Stimulated activated CD8-positive, alpha-beta memory T cell treated with anti-CD3 and anti-CD28 coated beads, Interleukin-15, amount 100 ng/mL, for 4 hours (primary cell): ENCODE measurements at places on chromosomes 7 and 10.
A peak's percentile ranks its signal among the peaks of the same experiment; 100 is the strongest.

GRCh38 chr7:87448388-87448787 lies 27.1 kb downstream of the ABCB4 start:
- no peak for DNase-seq

GRCh38 chr10:100981178-100981772 lies 6.0 kb downstream of the MRPL43 start:
- DNase-seq: no peak

- DNase-seq: no peak
Observed at GRCh38 chr10:1573334-1573969, 163.9 kb downstream of the ADARB2 start.

GRCh38 chr7:98215561-98216495 lies 4.6 kb downstream of the BHLHA15 start:
- DNase-seq: no peak

- DNase-seq: peak; percentile 15
Observed at GRCh38 chr10:87850742-87851205, 12.6 kb downstream of the KLLN start.

DNA sequence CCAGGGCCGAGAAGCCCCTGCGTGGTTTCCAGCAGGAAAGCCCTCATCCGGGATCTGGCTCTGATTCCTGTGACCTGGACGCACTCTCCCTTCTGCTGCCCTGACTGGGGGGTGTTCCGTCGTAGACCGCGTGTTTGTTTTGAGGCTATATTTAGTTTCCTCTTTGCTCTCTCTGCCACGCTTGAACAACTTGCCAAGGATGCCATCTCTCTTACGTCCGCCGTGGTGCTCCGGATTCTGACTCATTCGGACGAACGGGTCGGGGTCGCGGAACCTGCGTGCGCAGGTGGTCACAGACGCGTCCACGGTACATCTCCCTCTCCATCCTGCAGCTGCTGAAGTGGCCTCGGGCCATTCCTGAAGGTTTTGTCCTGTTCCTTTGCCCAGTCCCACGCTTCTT lies 10.4 kb upstream of the SORCS3 start:
- DNase-seq: no peak

GRCh38 chr10:111475720-111476119 lies 398.9 kb downstream of the ADRA2A start:
- no peak for DNase-seq

GRCh38 chr10:13503745-13504463 lies 24.9 kb downstream of the BEND7 start:
- DNase-seq: no peak

DNA sequence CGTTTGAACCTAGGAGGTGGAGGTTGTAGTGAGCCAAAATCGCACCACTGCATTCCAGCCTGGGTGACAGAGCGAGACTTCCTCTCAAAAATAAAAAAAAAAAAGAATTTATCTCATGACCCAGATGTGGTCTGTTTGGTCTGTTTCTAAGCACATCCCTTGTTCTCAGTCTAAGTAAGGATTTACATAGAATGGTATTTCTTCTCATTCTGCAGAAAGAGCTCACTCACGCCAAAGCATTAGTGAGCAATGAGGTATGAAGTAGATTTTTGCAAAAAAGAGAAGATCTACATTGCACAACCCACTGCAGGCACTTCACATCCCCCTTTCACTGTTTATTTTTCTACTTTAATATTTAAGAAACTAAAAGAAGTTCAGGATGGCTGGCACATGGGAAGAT lies 76.5 kb upstream of the FGL2 start:
- DNase-seq: no peak

DNA sequence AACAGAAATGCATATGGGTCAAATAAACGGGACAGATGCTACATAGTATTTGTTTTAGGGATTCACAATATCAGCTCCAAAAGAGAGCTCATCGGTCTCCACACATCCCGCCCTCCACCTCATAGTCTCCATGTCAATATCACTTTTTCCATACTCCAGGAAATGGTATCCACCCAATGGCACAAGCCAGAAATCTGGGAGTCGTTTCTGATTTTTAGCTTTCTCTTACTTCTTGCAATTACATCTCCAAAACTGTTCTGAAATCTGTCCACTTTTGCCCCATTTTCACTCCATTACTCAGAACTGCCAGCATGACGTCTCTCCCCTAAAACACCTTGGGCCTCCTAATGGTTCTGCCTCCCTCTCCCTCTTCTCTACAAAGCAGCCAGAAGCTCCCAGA lies 47.4 kb upstream of the EZH2 start:
- no peak for DNase-seq

DNA sequence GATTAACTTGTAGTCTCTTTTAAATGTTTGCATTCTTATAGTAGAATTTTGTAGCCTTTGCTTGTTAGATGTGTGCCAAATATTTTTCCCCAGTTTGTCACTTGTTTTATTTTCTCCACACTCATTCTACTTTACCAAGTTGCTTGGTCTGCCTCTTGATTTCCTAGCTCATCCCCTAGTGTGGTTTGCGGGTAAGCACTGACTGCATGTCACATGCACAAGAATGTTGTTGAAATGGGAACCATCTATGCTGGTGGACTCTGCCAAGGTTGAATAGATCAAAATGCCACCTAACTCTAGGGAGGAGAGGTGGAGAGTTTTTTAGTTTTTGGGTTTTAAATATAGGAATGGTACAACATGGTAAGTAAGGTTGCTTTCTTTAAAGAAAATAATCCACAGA lies 47.6 kb downstream of the FZD1 start:
- no peak for DNase-seq

DNA sequence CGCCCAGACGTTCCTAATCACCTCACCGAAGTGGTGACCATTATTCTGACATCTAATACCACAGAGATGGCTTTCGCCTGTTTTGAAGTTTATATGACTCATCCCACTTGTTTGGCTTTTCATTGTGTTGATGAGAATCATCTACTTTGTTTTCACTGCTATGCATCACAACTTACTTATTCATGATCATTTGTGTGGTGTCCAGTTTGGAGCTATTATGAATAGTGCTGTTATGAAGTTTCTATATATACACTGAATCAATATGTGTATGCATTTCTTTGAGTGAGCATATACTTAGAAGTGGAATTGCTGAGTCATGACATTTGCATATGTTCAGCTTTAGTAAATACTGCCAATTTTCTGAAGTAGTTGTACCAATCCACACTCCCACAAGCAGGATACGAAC lies 38.6 kb upstream of the TNKS2 start:
- DNase-seq: no peak

DNA sequence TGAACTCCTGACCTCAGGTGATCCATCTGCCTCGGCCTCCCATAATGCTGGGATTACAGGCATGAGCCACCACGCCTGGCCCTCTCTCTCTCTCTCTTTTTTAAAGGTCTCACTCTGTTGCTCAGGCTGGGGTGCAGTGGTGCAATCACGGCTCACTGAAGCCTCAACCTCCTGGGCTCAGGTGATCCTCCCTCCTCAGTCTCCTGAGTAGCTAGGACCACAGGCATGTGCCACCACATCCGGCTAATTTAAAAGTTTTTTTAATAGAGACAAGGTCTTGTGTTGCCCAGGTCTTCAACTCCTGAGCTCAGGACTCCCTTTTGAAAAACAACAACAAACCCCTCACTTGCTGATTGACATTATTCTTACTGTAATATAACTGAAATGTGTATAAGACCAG lies 11.6 kb downstream of the PALD1 start:
- no peak for DNase-seq

- no peak for DNase-seq
Observed at GRCh38 chr10:93219347-93219746, 145.7 kb downstream of the CYP26A1 start.

- no peak for DNase-seq
Observed at GRCh38 chr10:29797616-29798015, 162.8 kb upstream of the SVIL start.

DNA sequence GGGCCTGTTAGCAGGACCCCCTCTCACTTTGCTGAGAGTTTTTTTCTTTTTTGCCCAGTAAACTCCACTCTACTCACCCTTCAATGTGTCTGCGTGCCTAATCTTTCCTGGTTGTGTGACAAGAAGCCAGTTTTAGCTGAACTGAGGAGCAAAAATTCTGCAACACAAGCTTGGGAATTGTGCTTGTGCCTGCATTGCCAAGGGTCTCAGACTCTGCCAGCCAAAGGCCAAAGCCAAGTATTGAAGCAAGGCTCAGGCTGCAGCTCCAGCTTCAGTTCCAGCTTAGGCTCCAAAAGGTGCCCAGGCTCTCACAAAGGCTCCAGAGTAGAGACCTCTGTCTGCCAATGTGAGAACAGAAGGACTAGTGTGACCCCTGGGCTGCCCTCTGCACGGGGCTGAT lies 4.2 kb upstream of the CPA2 start:
- DNase-seq: no peak

DNA sequence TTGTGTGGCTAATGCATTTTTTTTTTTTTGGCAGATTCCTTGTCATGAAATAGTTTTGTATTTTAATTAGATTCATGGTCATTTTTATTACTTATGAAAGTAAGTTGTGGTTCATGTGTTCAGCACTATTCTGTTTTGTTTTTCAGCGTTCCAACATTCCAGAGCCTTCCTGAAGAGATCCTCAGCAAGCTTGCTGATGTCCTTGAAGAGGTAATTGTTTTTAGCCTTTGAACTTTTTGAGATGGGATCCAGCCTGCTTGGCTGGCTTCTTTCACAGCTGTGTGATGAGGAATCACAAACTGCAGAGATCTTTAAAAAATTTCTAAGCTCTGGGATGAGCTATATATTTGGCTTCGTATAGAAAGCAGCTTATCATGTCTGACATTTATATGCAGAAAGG lies 208.0 kb upstream of the CSTF2T start:
- no peak for DNase-seq

GRCh38 chr10:61793760-61794703 lies 107.5 kb upstream of the ARID5B start:
- DNase-seq: no peak

GRCh38 chr10:122164815-122165483 lies 106.1 kb upstream of the BTBD16 start:
- no peak for DNase-seq

GRCh38 chr10:48282829-48283228 lies 8.3 kb upstream of the FRMPD2 start:
- no peak for DNase-seq

- DNase-seq: no peak
Observed at GRCh38 chr10:29392376-29393021, 103.6 kb downstream of the LYZL1 start.

GRCh38 chr7:129126314-129126713 lies 18.2 kb upstream of the TSPAN33 start:
- no peak for DNase-seq

DNA sequence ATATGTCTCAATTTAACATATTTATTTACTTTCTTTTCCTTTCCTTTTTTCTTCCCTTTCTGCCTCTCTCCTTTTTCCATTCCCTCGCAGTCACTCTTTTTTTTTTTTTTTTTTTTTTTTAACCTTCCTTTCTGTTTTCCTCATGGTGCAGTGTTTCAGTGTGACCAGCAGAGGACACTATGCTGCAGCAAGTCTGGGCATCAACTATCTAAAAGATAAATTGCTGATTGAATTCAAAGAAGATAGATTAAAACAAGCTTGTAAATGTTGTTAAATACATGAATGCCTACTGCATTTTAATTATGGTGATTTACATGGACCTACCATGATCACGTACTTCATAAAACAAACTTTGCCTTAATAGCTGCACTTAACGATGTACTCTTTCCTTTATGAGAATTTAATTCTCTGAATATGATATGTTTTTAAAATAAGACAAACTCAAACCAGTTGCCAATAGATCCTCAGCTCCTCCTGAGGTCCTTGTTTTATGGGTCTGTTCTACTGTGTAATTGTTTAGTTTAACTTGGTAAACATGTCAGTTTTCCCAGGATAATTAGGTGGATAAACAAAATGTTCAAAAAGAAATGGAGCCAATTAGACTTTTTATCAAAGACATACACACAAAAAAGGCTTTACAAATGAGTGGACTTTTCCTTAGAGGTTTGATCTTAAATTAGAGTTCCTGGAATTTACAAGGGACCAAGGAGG lies 101.0 kb upstream of the AGR3 start:
- DNase-seq: no peak

- no peak for DNase-seq
Observed at GRCh38 chr7:50315739-50316671, 11.5 kb downstream of the IKZF1 start.

DNA sequence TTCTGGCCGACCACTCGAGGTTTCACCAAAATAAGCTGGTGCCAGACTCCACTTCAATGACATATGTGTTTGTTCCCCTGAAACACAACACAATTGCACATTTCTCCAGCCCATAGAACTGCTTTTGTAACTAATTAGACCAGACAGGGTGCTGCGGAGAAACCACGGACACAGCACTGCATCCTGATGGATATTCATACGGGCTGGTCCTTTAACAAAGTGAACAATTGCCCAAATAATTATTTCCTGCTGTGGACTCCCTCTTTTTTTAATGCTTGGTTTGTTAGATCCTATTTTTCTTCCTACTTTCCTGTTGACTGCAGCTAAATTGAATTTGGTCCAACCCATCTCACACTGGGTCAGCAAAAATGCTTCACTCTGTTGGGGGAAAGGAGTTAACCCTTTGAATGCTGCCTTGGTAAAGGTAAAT lies 198.6 kb upstream of the BMPER start:
- no peak for DNase-seq

GRCh38 chr7:135510592-135511183 lies 786 bp upstream of the CNOT4 start:
- no peak for DNase-seq
